A549 treated with ZK216348 at 1 μM for 4 hours (cell line): ENCODE measurements at places on chromosomes 12 and 14. TPM values are rescaled to one million over a fixed set of nuclear protein-coding genes. Genes with fewer than 3 reads are reported as not detected.

TOMM20L gene
- total RNA-seq: not detected in 5 replicates

CIDEB gene
- total RNA-seq: 0.12 to 0.21 TPM (median 0.18 TPM) in 4 of 5 replicates, not detected in the other

TMEM179 gene
- total RNA-seq: 0.21 to 0.54 TPM (median 0.36 TPM) in 4 of 5 replicates, not detected in the other

CACNA2D4 gene
- not detected in 5 replicates for total RNA-seq

PIWIL1 gene
- total RNA-seq: not detected in 5 replicates

SDR39U1 gene
- total RNA-seq: 33.1 to 53.2 TPM (median 49.6 TPM) in 5 replicates
